ENCODE measurements at places on chromosomes 11 and 22. TPM values are rescaled to one million over a fixed set of nuclear protein-coding genes. Genes with fewer than 3 reads are reported as not detected.

The FAM83F gene
- 33.0 TPM for total RNA-seq

- DNase-seq = no peak
These were observed 27.0 kb downstream of the SGSM3 start for GRCh38 chr22:40397396-40397795.

The APLNR gene
- 4.7 TPM for total RNA-seq

DNA sequence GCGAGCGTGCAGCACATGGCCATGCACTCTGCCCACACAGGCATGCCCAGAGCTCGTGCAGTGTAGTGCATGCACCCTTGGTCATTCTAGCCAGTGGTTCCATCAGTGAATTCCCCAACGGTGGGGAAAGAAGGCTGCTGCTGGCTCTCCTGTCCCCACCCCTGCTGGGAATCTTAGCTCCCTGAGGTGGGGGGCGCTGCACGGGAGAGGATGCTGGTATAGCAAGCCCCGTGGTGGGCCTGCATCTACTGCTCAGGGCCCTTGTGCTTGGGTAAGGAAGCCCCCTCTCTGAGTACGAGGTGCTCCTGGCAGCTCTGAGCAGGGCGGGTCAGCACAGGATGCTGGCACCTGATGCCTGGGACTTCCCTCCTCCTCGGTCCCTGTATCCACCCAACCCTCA is 18.5 kb upstream of the BAIAP2L2 start:
- no peak for DNase-seq

GRCh38 chr22:44847380-44847779 is 95.0 kb downstream of the ARHGAP8 start:
- DNase-seq = no peak

- DNase-seq = no peak
These were observed 11.7 kb downstream of the TMPRSS5 start for GRCh38 chr11:113694390-113694789.

- DNase-seq = no peak
These were observed 98.9 kb downstream of the PGR start for GRCh38 chr11:101030692-101031091.

GRCh38 chr11:87338046-87338639 is 300.4 kb downstream of the TMEM135 start:
- no peak for DNase-seq

GRCh38 chr22:49825944-49826602 is 1.6 kb downstream of the BRD1 start:
- DNase-seq = no peak

DNA sequence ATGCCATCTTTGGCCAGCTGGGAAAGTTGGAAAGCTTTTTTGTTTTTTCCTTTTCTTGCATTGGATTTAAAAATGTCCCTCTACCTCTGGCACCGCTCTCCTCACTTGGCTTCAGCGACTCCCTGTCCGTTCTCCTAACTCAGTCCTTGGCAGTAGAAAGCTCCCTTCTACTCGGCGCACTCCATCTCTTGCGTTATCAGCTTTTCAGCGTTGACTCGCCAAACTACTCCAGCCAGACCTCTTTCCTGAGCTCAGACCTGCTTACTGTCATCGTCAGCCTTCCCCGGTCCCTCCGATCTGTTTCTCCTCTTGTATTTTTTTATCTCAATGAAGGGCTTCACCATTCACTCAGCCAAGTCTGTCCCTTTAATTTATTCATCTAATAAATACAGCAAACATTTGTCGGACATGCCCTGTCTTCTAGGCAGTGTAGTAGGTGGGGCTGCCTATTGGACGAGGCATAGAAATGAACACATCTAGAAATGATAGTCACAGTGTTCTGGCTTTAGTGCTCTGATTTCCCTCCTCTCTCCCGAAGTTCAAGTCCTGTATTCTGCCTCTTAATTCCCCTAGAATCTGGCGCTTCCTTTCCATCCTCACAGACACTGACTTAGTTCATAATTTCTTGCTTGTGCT is 839 bp downstream of the CEP164 start:
- peak; percentile 47 for DNase-seq

DNA sequence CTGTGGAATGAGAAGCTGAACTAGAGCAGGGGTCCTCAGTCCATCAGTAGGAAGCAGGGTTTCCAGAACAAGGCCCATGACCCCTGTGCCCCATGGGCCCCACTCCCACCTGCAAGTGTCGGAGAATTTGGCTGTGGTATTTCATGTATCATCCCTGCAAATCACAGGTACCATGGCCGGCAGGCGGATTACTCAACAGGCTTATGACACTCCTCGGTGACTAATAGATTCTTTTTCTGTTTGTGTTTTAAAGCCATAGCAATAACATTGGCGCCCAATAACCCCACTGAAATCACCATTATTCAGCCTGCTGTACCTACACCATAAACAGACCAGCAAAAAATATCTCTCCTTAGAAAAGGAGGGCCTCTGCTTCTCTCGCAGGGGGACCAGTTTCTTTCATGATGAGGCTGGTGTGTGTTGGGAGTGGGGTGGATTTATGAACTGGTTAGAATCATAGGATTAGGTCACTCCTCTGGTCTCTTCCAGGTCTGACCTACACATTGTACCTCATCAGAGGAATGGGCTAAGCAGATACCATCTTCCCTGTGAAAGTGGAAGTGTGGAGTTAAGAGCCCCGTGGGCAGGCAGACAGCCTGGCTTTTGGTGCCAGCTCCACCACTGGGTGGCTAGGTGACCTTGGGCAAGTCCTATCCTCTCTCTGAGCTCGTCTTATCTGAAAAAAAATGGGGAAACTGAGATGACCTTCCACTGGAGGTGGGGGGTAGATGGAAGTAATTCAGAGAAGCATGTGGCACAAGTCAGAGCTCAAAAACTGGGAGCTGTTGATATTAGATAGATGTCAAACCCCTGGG is 60.2 kb upstream of the WNT11 start:
- DNase-seq = no peak

GRCh38 chr11:119891055-119891768 is 162.2 kb upstream of the NECTIN1 start:
- no peak for DNase-seq

GRCh38 chr22:21707677-21708076 is 27.9 kb downstream of the YPEL1 start:
- DNase-seq = no peak

The OSM gene
- total RNA-seq = 0.36 TPM

The PDE2A gene
- total RNA-seq = 49.6 TPM

DNA sequence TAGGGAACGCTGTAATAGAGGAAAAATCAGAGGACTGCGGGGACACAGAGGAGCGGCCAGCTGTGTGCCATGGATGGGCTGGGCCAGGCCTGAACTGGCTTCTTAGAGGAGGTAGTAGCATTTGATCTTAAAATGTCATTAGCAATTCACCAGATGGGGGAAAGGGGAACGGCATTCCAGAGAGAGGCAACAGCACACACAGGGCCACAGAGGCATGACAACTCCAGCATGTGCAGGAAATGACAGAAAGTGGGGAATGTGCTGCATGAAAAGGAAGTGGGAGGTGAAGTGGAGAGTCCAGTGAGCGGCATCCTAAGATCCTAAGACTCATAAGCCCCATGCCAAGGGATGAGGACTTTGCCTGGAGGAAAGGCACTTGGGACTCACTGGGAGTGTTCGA is 69.0 kb downstream of the UBASH3B start:
- DNase-seq = no peak

- no peak for DNase-seq
These were observed 467.7 kb upstream of the FAT3 start for GRCh38 chr11:91756829-91757480.

GRCh38 chr11:81975261-81975900 is 758.3 kb downstream of the FAM181B start:
- no peak for DNase-seq

- DNase-seq = no peak
These were observed 196.7 kb downstream of the DSCAML1 start for GRCh38 chr11:117600234-117600783.

The CHRNA10 gene
- total RNA-seq = 2.4 TPM

The MMP7 gene
- 226 TPM for total RNA-seq

The CDC42BPG gene
- total RNA-seq = 28.5 TPM

The OR8A1 gene
- total RNA-seq = not detected

The CRYBB3 gene
- total RNA-seq = not detected

DNA sequence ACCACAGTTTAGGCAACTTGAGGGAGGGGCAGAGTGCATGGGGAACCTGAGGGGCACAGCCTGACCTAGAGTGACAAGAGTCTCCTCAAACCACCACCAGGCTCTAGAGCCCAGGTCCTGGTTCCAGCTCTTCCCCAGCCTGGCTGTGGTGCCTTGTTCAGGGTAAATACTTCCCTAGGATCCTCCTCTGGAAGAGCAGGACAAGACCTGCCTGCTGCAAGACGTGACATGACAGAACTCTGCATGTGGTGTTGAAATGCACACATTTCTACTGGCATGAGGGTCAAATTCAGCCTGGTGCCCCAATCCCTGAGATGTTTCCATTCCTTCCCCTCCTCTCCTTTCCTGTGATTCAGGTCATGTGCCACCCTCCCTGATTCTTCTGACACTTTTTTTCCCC is 3.3 kb downstream of the SEC14L2 start:
- DNase-seq = no peak

The PAMR1 gene
- 14.7 TPM for total RNA-seq

DNA sequence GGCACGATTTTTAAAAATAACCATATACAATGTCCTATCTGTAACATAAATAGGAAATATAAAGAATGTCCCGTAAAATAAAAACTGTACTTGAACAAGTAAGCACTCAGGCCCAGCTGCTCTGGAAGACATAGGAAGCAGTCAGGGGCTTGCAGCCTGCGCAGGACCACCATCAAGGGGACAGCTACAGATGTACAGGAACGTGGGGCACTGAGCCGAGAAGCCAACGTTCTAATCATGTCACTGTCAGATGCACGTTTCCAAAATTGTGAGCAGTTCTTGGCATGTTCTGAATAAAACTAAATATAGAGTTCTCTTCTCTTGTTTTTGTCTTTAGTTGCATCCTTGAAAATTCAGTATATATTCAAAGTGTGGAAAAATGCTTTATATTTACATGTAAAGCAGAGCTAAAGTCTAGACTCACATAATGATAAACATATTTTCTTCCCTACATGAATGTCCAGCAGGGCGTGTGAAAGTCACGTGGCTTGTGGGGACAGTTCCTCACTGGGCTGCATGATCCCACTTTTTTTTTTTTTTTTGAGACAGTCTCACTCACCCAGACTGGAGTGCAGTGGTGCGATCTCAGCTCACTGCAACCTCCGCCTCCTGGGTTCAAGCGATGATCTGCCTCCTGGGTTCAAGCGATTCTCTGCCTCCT is 28.4 kb upstream of the TSPAN18 start:
- DNase-seq = no peak

- DNase-seq = no peak
These were observed 234.7 kb upstream of the CCDC90B start for GRCh38 chr11:83520849-83521248.

The BET1L gene
- total RNA-seq = 59.9 TPM

DNA sequence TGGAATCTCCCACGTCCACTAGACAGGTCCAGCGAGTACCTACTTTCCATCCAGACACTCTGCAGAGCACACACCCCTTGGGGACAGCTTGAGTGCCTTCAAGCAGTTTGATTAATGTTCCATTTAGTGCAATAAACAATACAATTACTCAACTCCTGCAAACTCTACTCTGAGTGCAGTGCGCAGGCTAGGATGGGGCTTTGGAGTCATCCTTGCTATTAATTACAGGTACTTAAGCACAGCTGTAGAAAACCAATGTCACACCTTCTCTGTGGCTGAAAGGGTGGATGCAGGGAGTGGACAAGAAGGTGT is 82.6 kb downstream of the MN1 start:
- no peak for DNase-seq

DNA sequence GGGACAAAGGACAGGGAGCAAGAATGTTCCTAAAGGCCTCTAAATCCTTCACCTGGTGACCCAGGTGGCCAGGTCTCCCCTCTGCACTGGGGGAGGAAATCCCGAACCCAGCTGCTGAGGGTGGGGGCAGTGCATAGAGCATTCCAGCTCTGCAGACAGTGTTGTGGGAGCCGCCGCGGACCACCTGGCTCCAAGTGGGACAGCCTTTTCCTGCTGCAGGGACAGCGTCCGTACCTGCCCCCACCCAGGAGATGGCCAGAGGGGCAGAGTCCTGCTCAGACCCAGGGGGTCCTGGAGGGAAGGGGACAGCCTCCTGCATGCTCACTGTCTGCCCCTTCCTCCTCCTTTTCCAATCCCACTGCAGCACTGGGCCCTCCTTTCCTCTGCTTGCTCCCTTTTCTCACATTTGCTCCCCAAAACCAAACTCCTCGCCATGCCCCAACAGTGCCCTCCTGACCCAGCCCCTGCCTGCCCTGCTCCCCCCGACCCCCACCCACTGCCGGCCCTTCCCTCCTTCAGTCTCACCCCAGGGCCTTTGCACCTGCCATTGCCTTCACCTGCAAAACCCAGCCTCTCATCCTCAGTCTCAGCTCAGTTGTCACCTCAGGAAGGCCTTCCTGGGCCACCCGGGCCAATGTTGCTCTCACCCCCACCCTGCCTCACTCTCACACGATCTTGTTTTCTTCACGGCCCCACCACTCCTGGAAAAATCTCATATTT is 12.8 kb downstream of the PNPLA5 start:
- DNase-seq = no peak

- DNase-seq = no peak
These were observed 20.6 kb upstream of the NDUFC2 start for GRCh38 chr11:78100261-78100660.

The SLC22A9 gene
- not detected for total RNA-seq

- no peak for DNase-seq
These were observed 177.0 kb downstream of the KIF18A start for GRCh38 chr11:27930946-27931345.

GRCh38 chr11:33598426-33599069 is 102.1 kb downstream of the C11orf91 start:
- no peak for DNase-seq

DNA sequence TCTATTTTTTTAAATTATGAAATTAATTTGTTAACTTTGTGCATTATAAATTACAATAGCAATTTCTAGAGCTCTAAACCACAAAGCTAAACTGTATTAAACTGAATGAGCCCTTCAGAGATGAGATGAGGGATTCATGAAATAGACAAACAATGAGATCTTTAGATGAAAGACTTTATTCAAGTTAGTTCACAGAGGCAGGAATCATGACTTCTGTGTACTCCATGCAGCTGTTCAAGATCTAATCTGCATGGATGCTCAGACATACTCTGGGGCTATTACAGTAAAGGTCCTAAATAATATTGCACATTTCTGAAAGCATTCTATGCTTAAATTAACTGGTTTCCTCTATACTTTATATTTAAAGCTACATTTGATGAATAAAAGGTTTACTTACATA is 122.7 kb downstream of the FCHSD2 start:
- DNase-seq = no peak

- DNase-seq = no peak
These were observed 87.1 kb downstream of the FBXO7 start for GRCh38 chr22:32561756-32562155.

The SERPING1 gene
- 302 TPM for total RNA-seq

The CABP4 gene
- total RNA-seq = 2.8 TPM

The MPEG1 gene
- 9.4 TPM for total RNA-seq
